ENCODE measurements at places on chromosomes 3 and 15. TPM values are rescaled to one million over a fixed set of nuclear protein-coding genes. Genes with fewer than 3 reads are reported as not detected.

GRCh38 chr3:146243559-146243958 is 7.3 kb downstream of the PLSCR4 start:
- no peak overlapping the region for H3K4me3 ChIP-seq
- no peak for DNase-seq
- no peaks in the 10 kb centered on the region for H3K27me3 ChIP-seq
- no peaks in the 10 kb centered on the region for H3K4me1 ChIP-seq
- H3K27ac ChIP-seq: no peak overlapping the region
- H3K36me3 ChIP-seq: no peaks in the 10 kb centered on the region

The ROPN1B gene
- 0.30 TPM for polyA plus RNA-seq

DNA sequence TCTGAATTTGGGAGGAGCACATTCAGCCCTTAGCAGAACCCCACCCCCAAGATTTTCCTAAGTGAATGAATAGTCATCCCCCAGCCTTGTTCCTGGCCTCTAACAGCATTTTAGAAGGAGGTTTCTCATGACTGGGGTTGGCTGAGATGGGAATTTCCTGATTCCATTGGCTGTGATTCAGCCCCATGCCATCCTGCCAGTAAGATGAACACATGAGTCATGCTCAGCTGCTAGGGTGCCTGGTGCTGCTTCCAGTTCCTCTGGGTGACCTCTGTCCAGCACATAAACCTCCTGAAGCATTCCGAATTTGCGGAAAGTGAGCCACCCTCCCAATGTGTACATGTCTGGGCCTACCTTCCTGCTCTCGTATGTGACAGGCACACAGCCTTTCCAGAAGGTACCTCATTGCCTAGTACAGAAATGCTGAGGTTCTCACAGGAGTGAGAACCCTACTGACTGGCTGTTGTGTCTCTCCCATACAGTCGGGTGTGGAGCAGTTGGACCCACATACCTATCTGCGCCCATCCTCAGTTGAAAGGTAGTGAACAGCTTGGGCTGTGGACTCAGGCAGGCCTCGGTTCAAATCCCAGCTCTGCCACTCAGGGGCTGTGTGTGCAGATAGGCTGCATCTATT is 91.7 kb downstream of the APBA2 start:
- H3K4me3 ChIP-seq: no peak overlapping the region
- H3K36me3 ChIP-seq: no peaks in the 10 kb centered on the region
- no peaks in the 10 kb centered on the region for H3K27me3 ChIP-seq
- peak; percentile 19 for DNase-seq

DNA sequence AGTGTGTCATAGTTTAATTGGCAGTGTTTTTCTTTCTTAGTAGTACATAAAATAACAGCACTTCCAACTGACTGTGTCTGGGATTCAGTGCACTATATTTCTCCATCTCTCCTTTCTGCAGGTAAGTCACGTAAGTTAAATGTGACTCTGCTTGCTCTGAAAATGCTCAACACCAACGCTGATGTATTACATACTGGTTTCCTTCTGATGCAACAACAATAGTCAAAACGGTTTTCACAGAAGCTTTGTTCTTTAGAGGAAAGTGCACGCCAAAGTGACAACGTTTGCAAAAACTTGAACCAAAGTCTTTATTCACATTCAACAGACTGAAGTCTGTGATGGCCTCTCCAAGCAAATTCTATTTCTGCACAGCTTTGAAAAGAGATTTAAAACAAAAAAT is 707.1 kb upstream of the CFAP20DC start:
- no peaks in the 10 kb centered on the region for H3K4me1 ChIP-seq
- no peaks in the 10 kb centered on the region for H3K36me3 ChIP-seq
- no peak overlapping the region for H3K4me3 ChIP-seq
- no peak for DNase-seq

GRCh38 chr3:9957214-9957613 is 5.0 kb upstream of the PRRT3 start:
- DNase-seq: no peak
- H3K27me3 ChIP-seq: 0 out of 2 replicates have a peak, but pooled peaks cover 2% of the 10 kb centered on the region
- H3K27ac ChIP-seq: no peak overlapping the region
- H3K4me1 ChIP-seq: peaks cover 19% of the 10 kb centered on the region
- H3K36me3 ChIP-seq: no peaks in the 10 kb centered on the region
- no peak overlapping the region for H3K4me3 ChIP-seq

- H3K27me3 ChIP-seq: no peaks in the 10 kb centered on the region
- no peak for DNase-seq
- H3K4me3 ChIP-seq: no peak overlapping the region
- no peak overlapping the region for H3K27ac ChIP-seq
- H3K36me3 ChIP-seq: no peaks in the 10 kb centered on the region
Observed at GRCh38 chr3:22319446-22319845, 568.4 kb upstream of the ZNF385D start.

The NPAP1 gene
- polyA plus RNA-seq: 0.06 TPM

The OXTR gene
- 0.77 TPM for polyA plus RNA-seq

DNA sequence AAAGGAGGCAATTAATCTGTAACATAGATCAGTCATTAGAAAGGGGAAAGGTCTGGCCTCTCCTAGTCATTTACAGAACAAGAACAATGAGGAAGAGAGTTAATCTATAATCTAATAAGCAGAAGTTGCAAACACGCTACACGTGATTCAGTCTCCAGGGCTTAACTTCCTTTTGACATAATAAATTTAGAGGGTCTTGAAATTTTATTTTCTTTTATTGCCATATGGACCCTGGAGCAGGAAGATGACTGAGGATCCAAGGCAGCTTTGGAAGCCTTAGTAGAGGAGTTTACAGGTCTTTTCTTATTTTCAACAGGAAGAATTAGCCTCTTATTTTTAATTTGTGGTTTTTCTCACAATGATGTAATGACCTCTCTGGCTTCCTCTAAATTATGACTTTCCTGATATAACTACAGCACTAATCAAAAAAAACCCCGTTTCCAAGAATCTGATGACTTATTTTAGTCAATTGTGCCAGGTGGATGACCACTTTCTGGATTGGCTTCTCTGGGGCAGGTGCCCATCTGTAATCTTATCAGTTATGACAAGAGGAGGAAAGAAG is 32.2 kb downstream of the ADGRG7 start:
- H3K36me3 ChIP-seq: no peaks in the 10 kb centered on the region
- DNase-seq: no peak
- no peak overlapping the region for H3K27ac ChIP-seq
- no peak overlapping the region for H3K4me3 ChIP-seq

DNA sequence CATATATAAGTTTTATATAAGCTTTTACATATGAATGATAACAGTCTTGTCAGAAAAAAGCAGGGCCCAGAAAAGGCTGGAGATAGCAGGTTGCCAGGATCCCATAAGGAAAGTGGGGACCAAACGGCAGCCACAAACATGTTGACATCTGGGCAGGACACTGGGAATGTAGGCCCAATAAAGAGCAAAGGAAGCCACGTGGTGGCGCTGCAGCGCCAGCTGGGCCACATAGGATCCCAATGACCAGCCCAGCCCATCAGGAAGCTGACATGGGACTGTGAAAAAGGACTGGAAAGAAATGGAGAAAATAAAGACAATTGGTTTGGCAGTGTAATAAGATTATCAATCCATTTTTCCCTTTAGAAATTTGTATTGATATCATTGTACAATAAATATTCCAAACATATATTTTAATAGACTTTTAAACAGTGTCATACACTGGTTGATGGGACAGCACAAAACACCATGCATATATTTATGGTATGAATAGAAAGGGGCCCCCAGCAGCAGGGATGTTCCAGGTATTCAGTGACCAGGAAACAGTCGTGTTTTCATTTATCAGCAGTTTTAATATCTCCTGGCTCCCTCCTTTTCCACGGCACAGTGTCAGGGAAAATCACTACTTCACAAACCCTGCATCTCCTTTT is 89.0 kb upstream of the STRIT1 start:
- H3K4me1 ChIP-seq: peaks cover 2% of the 10 kb centered on the region
- no peak overlapping the region for H3K27ac ChIP-seq
- H3K4me3 ChIP-seq: no peak overlapping the region
- no peaks in the 10 kb centered on the region for H3K27me3 ChIP-seq
- H3K36me3 ChIP-seq: no peaks in the 10 kb centered on the region

The CPLX3 gene
- polyA plus RNA-seq: 0.27 TPM

The SLC28A1 gene
- polyA plus RNA-seq: 0.03 TPM

The ADGRG7 gene
- polyA plus RNA-seq: not detected

DNA sequence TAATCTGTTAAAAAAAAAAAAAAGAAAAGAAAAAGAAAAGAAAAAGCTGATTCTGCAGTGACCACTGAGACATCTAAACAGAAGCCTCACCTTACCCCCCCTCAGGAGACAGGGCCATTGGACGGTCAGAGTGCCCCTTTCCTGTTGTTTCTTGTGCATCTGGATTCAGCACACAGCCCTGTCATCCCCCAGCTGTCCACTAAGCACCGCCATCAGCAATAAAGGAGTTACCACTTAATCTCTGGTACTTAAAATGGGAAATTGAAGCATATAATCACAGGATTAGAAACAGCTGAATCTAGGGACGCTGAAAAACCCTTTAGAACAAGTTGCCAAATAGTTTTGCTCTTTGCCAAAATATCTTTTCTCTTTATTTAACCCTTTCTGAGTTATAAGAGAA is 62.5 kb downstream of the TRIM69 start:
- no peak overlapping the region for H3K4me3 ChIP-seq
- no peak for DNase-seq
- no peaks in the 10 kb centered on the region for H3K36me3 ChIP-seq
- H3K27me3 ChIP-seq: no peaks in the 10 kb centered on the region
- H3K4me1 ChIP-seq: no peaks in the 10 kb centered on the region

DNA sequence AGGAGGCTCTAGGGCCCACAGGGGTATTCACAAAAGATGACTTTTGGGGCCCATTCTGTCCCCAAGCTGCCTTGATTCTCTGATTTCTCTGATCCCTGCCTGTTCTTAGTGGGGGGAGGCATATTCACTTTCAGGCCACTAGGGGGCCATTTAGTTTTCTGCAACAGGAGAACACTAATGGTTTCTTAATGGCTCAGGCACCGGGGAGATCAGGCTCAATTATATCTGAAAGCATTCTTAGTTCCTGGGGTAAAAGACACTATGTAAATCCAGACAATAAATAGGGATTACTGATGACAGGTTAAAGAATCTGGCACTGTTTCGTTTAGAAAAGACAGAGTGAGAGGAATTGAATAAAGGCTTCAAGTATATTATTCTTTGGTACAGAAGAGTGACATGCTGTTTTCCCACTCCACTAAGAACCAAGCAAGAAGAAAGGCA is 2.5 kb upstream of the INAFM2 start:
- H3K36me3 ChIP-seq: peaks cover 4% of the 10 kb centered on the region
- DNase-seq: no peak
- no peak overlapping the region for H3K27ac ChIP-seq
- H3K4me3 ChIP-seq: no peak overlapping the region
- H3K4me1 ChIP-seq: peaks cover 23% of the 10 kb centered on the region

- peak overlapping the region; percentile 71 for H3K4me3 ChIP-seq
- H3K36me3 ChIP-seq: no peaks in the 10 kb centered on the region
- no peak overlapping the region for H3K27ac ChIP-seq
- DNase-seq: no peak
- H3K4me1 ChIP-seq: peaks cover 38% of the 10 kb centered on the region
Observed at GRCh38 chr15:73927003-73927475, 777 bp downstream of the LOXL1 start.

DNA sequence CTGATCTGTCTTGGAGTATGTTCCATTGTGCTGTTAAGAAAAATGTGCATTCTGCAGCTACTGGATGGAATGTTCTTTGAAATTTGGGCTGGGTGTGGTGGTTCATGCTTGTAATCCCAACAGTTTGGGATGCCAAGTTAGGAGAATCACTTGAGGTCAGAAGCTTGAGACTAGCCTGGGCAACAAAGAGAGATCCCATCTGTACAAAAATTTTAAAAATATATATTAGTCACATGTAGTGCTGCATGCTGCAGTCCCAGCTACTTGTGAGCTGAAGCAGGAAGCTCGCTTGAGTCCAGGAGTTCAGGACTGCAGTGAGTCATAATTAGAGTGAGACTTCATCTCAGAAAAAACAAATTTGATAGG is 62.8 kb upstream of the PLSCR4 start:
- no peak overlapping the region for H3K4me3 ChIP-seq
- no peak for DNase-seq
- H3K27ac ChIP-seq: no peak overlapping the region

- H3K4me3 ChIP-seq: no peak overlapping the region
- no peak overlapping the region for H3K27ac ChIP-seq
- no peaks in the 10 kb centered on the region for H3K4me1 ChIP-seq
Observed at GRCh38 chr15:45732662-45733061, 97.8 kb downstream of the SQOR start.

- no peaks in the 10 kb centered on the region for H3K36me3 ChIP-seq
- no peaks in the 10 kb centered on the region for H3K4me1 ChIP-seq
- no peak overlapping the region for H3K27ac ChIP-seq
- DNase-seq: no peak
Observed at GRCh38 chr15:52008698-52009434, 10.2 kb upstream of the MAPK6 start.

- no peak for DNase-seq
- no peak overlapping the region for H3K4me3 ChIP-seq
- H3K27ac ChIP-seq: no peak overlapping the region
- no peaks in the 10 kb centered on the region for H3K27me3 ChIP-seq
- no peaks in the 10 kb centered on the region for H3K4me1 ChIP-seq
- no peaks in the 10 kb centered on the region for H3K36me3 ChIP-seq
Observed at GRCh38 chr3:180274536-180274935, 237.8 kb upstream of the PEX5L start.

The CD200 gene
- polyA plus RNA-seq: 25.0 TPM

DNA sequence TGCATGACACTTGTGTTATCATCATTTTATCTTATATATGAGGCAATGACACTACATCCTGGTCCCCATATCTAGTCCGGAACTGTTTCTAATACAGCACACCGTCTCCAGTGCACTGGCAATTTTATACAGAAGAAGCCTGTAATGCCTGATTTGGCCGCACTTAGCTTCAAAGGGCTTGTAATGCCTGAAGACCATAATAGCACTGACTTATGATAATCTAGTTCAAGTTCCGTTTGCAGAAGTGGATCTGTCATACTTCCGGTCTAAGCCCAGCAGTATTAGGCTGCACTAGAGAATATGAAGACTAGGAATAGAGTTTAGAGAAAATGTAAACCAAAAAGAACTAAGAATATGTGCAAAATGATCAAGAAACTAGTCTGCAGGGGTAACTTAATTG is 1.3 kb downstream of the BNIP2 start:
- H3K4me1 ChIP-seq: peaks cover 6% of the 10 kb centered on the region
- no peak for DNase-seq
- H3K36me3 ChIP-seq: no peaks in the 10 kb centered on the region
- H3K4me3 ChIP-seq: peak overlapping the region; percentile 99
- H3K27ac ChIP-seq: 0 out of 2 replicates have a peak overlapping the region, but pooled peaks have one; percentile 89
- H3K27me3 ChIP-seq: peaks cover 4% of the 10 kb centered on the region

The GOLGA6A gene
- polyA plus RNA-seq: 2.1 TPM

All from H1 (cell line).